Fibroblast of skin of right biceps (primary cell): ENCODE measurements at places on chromosomes 6 and 20.

DNA sequence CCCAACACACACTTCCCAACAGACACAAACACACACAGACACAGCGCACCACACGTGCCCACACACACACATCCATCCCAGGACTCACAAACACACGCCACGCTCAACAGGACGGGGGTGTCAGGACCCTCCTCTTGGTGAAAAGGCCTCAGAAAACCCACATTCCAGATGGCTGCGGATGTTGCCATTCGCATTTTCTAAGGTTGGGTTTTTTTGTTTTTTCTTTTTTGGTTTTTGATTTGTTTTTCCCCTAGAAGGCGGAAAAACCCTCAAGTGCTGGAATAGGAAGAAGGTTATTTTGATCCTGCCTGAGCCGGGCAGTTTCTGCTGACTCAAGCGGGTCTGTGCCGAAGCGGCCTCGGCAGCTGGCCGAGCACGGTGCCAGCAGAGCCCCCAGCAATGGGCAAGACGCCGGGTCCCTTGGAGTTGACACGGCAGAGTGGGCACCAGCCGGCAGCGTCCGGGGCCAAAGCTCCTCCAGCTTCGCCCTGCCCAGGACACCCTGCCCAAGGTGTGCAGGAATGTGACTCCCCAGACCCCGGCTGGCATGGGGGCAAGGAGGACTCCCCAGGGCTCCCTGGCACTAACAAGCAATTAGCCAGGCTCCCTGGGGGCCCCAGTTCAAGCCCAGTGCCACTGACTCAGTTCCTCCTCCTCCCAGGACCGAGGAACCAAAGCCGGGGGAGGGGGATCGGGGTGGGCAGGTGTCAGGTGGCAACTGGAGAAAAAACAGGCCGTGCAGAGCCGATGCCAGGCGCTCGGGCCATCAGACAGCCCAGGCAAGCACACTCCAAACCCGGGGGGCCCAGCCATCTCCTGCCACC is 40.9 kb upstream of the ZBP1 start:
- DNase-seq = no peak

DNA sequence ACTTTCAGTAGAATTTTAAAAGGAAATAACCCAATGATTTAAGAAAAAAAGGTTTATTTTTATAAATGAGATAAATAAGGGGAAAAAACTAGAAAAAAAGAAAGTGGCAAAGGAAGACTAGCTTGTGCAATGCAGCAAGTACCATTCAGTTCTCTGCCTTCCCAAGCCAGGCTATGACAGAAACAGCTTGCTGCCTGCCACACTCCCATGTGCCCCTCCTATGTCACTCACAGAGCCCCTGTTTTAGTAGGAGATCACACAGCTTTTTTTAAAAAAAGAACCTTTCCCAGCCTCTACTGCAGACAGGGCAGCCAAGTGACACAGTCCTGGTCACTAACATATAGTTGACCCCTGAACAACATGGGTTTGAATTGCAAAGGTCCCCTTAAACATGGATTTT is 13.5 kb downstream of the TBC1D7 start:
- no peak for DNase-seq

DNA sequence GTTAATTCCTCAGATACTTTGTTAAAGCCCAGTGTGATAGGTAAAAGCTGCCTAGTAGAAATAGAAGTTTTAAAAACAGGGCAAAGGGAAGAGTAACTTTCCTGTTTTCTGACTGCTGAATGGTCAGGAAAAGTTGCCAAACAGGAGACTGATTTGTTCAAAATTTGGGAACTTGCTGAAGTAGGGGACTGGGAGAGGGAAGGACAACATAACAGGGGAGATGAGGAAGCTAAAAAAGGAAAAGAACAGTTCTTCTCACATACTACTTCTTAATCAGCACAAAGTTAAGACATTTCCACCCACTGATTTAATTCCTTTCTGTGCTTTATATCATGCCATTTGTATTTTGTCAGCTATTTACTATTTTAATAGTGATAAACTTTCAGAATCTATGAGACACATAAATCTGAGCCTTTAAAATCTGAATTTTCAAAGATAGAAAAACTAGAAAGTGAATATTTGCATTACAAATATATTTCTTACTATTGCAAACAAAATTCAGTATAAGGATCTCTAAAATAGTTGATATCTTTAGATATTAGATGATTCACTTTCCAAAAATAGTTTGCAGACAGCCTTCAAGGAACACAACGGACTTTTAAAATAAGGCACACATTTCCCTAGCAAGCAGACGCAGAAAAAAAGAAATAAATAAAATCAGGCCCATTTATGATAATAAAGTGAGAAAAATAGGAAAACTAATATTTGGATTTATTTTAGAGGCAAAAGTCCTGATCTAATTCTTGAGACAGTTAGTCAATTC is 36.9 kb upstream of the SLC16A10 start:
- no peak for DNase-seq

DNA sequence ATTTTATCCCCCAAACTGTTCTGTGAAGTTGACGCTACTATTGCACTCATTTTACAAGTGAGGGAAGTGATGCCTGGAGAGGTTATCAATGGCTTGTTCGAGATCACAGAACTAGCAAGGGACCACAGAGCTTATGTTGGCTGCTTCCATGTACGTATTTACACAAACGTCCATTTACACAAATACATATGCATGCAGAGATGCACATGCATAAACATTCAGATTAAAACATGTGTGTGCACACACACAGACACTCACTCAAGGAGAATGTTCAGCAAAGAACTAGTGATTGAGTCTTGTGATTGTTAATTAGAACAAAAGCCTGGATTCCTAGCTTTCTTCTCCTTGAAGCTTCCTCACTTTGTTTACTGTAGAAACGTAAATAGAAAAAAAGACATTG is 321.5 kb upstream of the CHD6 start:
- DNase-seq = no peak

DNA sequence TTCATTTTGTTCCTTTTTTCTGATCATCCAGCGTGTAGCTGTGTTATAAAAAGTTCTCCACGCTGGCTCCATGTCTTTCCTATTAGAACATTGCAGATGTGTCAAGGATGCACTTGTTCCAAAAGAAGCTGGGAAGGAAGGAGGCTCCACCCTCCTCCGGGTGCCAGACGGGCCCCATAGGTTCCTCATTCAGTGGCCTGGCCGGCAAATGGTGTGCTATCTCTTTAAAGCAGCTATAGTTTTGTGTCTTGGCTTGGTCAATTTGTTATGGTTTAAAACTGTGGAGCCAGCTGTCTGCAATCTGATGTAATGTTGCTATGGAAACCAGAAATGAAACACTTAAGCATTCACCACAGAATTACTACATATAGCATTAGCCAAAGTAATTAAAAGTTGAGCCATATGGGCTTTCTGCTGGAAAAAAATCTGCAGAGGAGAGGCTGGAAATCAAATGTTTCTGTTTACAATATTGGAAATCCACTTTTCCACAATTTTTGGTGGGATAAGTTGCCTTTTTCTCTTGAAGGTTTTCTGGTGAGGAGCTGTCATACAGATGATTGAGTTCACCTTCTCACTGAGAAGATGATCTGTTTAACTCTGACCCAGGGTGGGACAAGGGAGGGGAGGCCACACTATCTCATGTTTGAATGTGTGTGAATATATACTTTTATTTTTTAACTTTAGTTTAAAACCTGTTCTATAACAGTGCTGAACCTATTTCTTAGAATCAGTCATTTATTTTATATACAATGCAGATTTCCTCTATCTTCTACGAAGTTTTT is 167.4 kb downstream of the SASH1 start:
- DNase-seq = peak; percentile 98

- no peak for DNase-seq
Measured at GRCh38 chr6:4916954-4917561, 86.8 kb downstream of the RPP40 start.

DNA sequence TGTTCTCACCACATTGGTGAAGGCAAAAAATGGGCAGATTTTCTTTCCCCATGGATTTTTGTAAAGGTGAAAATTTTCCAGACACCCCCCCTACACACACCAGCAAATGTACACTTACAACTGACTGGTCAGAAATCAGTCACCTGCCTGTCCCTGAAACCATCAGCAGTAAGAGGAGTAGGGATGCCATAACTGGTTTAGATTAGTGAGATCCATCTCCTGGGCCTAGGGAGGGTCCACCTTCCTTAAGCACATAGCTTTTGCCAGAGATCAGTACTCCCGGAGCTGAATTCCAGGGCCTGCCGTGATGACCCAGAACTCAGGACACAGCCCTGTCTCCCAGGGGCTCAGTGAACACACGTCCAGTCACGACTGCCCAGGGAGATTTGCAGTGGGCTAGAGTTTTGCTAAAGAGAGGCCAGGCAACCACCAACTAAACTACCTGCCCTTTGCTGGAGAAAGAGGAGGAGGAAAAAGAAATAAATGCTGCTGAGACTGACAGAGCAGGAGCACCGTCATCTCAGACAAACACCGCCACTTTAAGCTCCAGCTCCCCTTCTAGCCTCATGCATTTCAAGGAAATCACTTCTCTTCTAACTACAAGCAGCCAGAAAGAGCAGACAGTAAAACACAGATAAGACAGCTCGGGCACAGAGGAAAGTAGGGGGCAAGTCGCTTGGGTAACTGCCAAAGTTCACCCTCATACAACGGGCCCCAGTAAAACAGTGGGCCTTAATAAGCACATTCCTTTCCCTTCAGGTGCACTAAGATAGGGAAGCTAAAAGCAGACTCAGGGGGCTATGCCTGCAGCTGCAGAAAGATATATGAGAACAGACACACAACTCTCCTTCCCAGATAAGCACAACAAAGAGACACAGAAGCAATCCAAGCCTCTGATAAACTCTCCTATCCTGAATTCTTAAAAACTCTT is 82.6 kb upstream of the SPTLC3 start:
- DNase-seq = no peak

GRCh38 chr6:26331218-26332073 is 33.6 kb upstream of the BTN3A2 start:
- DNase-seq = peak; percentile 70

DNA sequence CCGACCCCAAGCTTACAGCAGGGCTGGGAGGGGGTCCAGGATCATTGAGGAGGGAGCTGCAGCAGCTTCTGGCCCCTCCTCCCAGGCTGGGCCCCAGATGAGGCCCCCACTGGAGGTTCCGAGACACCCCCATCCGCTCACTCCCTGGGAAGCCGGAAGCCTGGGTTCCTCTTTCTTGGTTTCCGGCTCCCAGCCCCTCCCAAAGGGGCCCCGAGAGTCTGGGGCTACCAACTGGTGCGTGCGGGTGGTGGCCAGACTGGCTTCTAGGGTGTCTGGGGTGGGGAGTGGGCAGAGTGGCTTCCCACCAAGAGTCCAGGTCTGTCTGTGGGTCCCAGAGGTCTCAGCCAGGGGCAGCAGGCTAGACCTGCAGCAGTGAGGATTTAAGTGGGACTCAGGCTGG is 2.2 kb downstream of the RGS19 start:
- no peak for DNase-seq

GRCh38 chr20:8018958-8019245 is 659 bp downstream of the TMX4 start:
- DNase-seq = peak; percentile 50

GRCh38 chr20:38202982-38203293 is 37.9 kb upstream of the TGM2 start:
- DNase-seq = no peak

GRCh38 chr6:13808801-13809200 is 5.6 kb downstream of the MCUR1 start:
- no peak for DNase-seq

- DNase-seq = peak; percentile 29
Measured at GRCh38 chr20:48180618-48181017, 395.3 kb upstream of the SULF2 start.

DNA sequence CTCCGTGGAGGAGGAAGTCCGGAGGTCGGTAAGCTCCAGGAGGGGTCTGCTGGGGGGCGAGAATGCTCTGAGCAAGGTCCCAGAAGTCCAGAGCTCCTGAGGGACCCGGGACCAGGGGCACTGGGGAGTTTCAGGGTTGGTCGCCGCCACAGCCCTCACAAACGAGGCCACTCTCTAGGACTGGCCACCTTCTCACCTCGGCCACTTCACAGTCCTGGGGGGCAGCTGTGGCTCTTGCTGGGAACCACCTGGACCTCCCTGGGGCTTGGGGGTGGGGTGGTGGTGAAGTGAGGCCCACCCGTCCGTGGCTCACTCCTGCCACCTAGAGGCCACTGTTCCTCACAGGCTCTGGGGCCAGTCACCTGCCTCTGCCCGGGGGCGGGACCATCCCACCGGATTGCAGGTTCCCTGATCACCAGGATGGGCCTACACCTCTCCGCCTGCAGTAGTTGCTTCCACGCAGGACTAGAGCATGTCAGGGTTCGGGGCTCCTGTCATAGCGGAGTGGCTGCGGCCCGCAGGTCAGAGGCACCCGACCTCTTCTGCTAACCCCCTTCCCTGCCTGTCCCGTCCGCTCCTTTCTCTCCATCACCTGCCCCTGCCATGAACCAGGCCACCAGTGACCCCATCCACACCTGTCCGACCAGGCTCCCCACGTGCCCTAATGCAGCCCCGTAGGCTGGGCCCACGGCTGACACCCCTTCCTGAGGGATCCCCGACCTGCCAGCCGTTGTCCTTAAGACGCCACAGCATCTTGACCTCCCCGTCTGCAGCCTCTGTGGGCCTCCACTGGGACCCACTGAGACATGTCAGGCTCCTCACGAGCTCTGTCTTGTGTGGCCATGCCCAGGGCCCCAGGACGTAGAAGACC is 5.1 kb upstream of the TCEA2 start:
- peak; percentile 58 for DNase-seq

DNA sequence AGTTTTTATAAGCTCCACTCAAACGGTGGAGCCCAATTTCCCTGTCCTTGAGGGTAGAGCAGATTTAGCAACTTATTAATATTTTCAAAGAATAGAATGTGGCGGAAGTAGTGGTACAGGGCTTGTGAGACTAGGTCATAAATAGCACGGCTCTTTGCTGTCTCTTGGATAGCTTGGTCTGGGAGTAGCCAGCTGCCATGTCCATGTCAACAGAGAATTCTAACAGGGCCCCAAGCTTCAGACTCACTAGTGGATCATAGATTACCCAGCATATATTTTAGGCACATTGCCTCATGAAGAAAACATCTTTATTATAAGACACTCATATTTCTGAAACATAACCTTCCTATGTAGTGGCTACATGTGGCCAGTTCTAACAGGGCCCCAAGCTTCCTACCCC is 755.7 kb downstream of the HDGFL1 start:
- no peak for DNase-seq

DNA sequence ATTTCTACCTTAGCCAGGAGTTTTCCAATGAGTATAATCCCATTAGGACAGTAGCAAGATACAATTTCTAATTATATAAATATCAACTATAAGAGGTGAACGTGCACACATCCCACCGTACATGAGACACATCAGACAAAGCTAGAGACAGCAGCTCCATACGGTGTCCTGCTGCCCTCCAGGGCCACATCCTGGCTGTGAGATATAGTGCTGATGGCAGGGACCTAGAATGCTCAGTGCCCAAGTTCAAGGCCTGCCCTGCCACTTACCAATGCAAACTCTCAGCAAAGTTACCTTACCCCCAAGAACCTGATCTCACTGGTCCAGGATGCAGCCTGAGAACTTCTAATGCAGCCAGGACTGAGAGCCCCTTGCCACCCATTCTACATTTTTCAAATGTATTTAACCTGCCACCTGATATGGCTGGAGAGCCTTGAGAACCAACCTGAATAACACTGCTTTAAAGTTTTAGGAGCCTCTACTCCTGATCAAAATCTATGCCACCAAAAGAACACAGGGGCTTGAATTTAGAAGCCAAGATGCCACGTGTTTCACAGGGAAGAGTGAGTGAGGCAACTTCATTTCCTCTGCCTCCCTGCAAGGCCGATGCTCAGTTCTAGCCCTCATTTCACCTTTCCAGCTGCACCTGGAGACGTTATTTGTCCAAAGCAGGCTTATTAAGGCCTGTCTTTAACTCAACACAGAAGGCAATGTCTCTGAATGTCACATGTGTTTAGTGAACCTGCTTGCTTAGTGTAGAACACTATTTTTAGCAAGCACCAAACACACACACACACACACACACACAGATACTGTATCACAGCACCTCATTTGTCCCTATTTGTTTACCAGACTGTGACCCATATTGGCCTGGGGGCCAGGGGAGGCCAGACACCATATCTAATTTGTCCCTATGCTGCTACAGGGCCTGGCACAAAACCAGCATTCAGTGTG is 6.1 kb downstream of the NFATC2 start:
- no peak for DNase-seq
